ENCODE measurements at places on chromosomes 6 and 20. TPM values are rescaled to one million over a fixed set of nuclear protein-coding genes. Genes with fewer than 3 reads are reported as not detected.

DNA sequence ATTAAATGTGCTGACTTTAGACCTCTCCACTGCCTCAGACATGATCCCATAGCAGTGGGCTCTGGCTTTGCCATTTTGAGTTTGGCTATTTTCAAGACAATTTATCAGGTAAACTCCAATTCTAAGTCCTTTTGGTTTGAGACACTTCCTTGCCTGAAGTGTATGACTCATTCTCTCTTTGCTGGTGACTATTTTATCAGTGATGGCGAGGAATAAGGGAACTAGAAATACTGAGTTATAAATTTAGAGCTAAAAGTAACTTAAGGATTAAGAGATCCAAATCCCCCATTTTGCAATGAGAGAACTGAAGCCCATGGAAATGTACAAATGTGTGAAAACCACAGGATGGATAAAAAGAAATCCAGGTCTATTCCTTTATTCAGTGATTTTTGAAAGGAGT, 30.9 kb upstream of the CD83 start:
- DNase-seq: no peak

Gene BHLHE23
- not detected for total RNA-seq

DNA sequence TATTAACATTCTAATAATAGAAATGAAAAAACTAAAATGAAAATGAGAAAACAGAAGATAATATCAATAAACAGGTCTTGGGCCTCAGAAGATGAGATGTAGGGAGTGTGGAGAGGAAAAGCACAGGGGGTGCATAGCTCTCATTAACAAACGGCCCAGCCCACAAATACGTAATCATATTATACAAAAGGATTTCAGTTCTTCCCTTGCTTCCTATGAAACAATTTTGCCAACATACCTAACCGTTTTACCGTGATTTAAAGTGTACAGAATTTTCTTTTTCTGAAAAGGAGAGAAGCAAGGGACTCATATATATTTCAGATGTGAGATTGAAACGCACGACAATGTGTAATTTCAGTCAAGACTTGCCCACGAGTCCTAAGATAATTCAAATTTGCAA, 136.0 kb downstream of the HFE start:
- DNase-seq: no peak

GRCh38 chr20:41006126-41006935, 22.3 kb upstream of the TOP1 start:
- DNase-seq: no peak

Gene SLC35D3
- total RNA-seq: not detected

Gene CBLN4
- total RNA-seq: not detected

DNA sequence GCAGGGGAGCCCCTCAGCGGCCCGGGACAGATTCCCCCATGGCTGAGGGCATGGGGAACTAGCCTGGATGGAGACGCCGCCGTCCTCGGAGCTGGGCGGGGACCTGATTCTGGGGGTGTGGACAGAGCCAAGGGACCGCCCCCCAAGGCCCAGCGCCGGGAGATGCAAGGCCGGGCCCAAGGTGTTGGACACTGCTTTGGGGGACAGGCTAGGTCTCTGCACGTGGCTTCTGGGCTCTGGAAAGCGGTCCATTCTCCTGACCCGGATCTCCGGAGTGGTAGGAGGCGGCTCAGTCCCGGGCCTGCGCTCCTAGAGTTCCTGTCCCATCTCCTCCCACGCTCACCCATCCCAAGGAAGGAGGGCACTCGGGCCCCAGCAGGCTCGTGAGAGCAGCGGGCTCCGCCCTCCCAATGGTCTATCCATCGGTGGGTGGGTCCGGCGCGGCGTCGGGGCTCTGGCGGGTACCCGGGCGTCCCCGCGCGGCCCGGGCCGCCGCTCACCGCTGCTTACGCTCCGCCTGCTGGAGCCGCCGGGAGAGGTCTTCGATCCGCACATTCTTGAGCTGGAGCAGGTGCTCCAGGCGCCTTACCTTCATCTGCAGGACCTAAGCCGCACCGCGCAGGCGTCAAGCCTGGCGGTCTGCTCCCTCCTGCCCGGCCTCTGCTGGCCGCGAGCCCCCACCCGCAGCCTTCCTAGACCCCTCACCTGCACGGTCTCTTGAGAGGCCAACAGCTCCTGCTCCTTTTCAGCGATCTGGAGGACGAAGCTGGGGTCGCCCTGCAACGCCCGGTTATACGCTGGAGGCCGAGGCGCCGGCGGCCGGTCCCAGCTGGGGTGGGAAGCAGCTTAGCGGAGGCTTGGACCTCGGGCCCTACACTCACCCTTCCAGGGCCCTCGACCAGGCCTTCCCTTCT, 3.3 kb downstream of the SPEF1 start:
- DNase-seq: no peak

DNA sequence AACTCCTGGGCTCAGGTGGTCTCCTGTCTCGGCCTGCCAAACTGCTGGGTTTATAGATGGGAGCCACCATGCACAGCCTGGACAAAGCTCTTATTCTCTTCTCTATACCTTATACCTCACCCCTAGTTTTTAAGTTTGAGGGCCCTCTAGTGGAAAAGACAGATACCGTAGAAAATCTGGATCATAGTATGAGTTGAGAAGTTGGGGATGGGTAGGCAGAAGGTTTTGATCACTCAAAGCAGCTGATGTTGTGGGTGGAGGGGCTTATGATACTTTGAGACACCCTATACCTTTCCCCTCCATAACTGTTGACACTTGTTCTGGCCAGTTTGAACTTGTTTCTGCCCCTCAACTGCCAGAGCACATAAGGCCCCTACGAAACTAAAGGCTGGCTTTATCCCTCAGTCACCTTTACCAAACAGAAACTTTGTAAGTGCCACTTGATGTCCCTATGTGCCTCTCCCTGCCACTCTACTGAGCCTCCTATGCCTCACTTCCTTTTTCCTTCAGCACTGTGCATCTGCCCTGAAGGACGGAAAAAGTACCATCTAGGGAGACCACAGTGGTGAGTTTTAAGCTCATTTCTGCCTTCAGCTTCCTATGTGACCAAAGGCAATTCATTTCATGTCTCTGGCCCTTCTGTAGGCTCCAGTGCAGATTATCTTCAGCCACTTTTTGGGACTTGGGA, 28.6 kb downstream of the RALY start:
- DNase-seq: peak; percentile 46

DNA sequence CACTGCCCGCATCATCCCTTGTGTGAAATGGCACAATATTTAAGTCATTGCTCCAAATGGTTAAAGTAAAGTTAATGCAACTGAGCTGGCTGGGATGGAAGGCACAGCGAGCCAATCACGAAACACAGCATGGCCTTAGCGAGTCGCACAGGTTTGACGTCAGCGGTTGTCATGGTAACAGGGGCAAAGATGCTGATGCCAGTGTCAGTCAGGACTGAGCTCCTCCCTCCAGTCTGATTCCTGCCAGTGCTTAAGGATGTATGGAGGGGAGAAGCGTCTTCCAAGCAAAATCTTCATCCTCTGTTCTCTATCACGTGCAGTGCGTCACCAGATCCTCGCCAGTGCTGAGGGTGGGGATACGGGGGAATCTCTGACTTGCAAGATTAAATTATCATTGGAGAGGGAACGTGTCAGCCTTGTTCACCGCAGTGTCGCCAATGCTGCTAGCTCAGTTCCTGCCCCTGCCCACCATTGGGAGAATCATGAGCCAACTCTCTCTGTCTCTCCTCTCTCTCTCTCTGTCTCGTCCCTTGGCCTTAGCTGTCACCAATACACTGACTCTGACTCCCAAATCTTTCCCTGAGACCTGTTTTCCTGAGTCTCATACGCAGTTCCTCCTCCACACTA, 24.5 kb downstream of the TSPYL4 start:
- DNase-seq: peak; percentile 76

Gene TULP4
- total RNA-seq: 36.0 TPM

Gene ERVFRD-1
- not detected for total RNA-seq

Gene LMBRD1
- 16.9 TPM for total RNA-seq

GRCh38 chr6:163712566-163712961, 298.0 kb downstream of the QKI start:
- no peak for DNase-seq

Gene TSPO2
- not detected for total RNA-seq

DNA sequence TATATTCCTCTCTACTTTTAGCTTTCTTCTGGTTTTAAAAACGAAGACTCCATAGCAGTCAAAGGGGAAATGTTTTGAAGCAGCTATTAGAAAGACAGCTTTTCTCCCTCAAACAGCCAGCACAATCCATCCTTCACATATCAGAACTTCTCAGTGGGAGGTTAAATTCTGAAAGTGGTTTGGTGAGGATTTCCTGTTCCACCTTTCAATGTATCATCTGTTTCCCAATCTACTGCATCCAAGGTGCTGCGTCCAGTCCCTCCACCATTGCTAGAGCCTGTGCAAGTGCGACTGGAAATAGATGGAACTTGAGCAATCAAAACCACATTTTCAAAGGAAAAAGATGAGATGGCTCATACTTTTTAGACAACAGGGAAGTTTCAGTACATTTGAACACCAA, 508.3 kb upstream of the ARID1B start:
- no peak for DNase-seq

DNA sequence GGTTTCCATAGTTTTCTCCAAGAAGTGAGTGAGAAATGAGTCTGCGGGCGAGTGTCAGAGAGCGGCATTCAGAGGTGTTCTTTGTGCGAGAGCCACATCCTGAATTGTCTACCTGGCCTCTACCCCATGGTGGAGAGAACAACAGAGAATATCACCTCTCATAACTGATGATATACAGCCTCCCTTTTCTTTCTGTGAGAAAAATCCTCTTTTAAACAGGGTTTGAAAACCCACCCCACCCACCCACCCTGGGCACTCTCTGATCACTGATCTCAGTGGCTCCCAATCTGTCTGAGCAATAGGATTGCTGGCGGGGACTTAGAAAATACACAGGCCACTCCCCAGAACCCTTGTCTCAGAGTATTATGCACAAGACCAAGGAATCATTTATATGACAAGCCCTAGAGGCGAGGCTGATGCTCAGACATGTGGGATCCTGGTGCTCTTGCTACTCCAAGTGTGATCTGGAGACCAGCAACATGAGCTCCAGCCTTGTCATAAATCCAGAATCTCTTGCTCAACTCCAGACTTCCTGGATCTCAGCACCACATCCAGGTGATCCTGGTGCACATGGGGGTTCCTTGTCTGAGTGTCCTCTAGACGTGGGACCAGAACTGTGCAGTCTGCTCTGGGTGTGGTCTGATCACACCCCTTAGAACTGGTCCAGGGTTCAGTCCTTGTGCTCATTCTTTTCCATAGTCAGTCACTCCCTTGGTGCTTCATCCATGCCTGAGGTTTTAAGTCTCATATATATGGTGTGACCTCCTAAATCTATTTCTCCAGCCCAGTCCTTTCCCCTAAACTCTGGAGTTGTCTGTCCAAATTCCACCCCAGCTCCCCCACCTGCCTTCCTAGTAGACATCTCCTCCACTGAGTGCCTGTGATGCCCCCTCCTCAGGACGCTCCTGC, 5.3 kb downstream of the HLA-B start:
- DNase-seq: no peak

- DNase-seq: no peak
Observed at GRCh38 chr6:125945378-125946141, 11.0 kb upstream of the HINT3 start.

- DNase-seq: no peak
Observed at GRCh38 chr6:131947986-131948661, 3.0 kb downstream of the CCN2 start.

DNA sequence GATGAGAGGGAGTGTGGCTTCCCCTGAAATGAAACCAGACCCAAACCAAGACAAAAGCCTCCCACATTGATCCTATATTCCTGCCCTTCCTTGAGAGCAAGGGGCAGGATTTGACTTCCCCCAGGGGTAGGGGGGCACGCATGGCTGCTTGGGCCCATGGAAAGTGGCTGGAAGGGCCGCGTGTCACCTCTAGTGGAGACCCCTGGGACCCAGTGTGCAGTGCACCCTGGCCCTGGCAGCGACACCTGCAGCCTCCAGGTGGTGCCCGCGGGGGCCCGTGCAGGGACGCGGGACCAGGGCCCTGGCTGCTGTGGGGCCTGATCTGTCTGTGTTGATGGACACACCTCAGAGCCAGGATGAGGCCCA, 18.0 kb upstream of the SLCO4A1 start:
- DNase-seq: no peak

DNA sequence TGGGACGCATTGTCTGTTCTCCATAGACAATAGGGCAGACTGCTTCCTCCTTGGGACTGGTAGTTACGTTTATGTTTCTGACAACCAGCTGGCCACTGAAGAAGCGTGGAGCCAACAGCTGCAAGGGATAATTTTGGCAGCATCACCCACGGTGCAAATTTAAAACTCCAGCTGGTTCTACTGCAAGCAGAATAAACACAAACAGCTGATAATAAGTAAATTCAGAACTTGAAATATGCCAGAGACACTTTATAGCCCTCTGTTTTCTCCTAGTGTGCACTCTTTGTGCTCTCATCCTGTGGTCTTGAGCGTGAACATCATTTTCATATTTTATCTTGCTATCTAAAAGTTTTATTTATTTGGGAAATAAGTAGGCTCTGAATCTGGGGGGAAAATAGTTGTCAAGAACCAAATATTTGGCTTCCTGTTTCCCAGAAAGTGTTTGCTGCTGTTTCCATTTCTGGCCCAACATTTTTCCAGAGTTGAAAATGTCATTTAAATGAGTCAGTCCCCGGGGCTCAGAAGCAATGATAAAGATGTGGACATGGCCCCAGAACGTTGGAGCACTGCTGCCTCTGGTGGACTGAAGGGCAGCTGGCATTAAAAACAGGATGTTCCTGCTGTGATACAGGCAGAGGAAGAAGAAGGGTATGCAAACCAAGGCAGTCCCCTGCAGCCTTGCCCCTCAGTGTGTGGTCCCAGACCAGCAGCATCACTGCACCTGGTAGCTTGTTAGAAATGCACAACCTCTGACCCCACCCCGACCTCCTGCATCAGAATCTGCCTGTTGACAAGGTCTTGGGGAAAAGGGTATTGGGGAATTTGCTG, 12.5 kb upstream of the THBD start:
- peak; percentile 21 for DNase-seq

Gene PRR18
- not detected for total RNA-seq

DNA sequence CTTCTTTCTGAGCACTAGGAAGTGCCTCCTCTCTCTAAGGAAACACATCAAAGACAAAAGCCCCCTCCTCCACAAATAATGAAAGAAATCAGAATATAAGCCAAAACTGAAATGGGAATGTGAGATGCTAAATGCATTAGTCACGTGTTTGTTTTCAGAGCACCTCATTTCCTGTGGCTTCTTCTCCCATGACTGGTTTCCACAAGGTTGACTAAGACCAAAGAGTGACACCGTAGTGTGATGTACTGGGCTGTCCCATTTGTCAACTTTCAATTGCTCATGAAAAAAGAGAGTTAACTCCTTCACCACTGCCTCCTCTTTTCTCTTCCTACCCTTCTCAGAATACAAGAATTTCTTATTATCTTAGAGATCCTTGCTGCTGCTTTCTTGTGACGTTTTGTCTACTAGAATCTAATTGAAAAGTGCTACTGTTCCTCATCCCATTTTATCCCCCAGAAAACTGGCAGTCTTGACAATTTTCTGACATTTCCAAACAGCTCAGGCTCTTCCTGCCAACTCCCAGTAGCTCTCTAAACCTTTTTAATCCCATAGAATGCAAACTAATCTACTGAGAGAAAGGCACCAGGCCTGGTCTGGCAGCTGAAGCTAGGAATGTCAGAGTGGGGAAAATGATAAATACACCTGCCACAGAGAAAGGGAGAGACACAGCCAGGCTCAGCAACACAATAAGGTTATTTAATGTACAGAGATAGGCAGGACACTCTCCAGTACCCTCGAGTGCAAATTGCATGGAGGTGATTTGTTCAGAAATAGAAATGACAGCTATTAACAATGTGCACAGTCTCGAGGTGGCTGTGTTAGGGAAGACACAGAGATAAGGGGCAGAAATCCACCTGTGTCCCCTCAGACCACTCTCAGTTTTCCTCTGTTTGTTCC, 671.7 kb upstream of the NRSN1 start:
- peak; percentile 36 for DNase-seq

GRCh38 chr6:134056046-134056445, 3.6 kb upstream of the SLC2A12 start:
- DNase-seq: no peak

Data from Caki2 (cell line).